Head of caudate nucleus (tissue), 42 donors: ENCODE measurements at places on chromosomes 3 and 15.

DNA sequence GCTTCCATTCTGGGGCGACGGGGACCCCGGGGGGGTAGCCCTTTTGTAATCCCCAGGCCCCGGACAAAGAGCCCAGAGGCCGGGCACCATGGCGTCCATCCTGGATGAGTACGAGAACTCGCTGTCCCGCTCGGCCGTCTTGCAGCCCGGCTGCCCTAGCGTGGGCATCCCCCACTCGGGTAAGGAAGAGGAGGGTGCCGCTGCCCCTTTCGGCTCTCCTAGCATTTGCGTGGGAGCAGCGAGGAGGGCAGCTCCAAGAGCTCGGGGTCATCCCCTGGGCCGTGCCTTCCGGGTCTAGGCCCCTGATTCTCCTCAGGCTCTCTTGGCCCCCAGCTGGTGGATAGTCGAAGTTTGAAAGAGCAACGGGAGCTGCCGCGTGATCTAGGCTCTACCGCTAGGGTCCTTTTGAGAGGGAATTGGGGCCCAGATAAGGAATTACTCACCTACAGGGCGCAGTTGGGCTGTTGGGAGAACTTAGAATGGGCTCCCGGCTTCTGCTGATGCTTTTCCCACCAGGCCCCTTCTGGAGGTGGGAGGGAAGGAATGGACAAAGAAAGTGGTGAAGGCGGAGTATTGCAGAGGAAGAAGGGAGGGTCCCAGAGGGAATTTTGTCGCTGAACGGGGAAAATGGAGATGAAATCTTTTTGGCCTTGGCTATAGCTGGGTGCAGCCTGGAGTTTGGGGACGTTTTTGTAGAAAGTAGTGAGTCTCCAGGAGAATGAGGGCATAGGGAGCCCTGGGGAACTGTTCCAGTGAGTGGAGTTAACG is 615 bp downstream of the VPS18 start:
- DNase-seq = peak; percentile 14

GRCh38 chr3:69751074-69751476 is 11.8 kb downstream of the MITF start:
- DNase-seq = no peak

GRCh38 chr15:27027229-27027628 is 56.2 kb downstream of the GABRG3 start:
- DNase-seq = no peak

GRCh38 chr3:42605546-42606173 is 5.2 kb downstream of the NKTR start:
- no peak for DNase-seq
